ENCODE measurements at places on chromosomes 2 and 18.
A peak's percentile ranks its signal among the peaks of the same experiment; 100 is the strongest.

DNA sequence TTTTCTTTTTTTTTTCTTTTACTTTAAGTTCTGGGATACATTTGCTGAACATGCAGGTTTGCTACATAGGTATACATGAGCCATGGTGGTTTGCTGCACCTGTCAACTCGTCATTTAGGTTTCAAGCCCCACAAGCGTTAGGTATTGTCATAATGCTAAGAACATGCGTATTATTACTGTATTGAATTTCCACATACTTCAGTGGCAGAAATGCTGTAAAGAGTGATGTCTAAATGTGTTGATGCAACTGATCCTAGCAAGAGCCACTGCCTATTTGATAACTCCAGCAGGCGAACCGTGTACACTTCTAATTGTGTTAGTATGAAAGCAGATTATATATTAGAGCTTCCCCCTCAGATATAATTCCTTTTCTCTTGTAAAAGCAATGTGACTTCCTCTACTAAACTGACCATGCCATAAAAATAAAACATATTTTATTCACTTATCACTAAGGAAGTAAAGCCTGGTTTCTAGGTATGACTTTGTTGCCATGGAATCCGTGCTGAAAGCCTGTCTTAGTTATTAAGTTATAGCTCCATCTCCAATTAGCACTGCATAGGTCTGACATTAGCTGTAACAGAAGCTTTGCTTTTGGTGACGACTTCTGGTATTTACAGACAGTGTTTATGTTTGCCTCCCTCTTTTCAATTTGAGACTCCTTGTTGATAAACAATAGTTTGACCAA is 280.0 kb downstream of the GALR1 start:
- DNase-seq, result no peak

GRCh38 chr2:20946468-20946867 is 97.4 kb downstream of the APOB start:
- no peak for DNase-seq

- no peak for DNase-seq
These were observed 123.0 kb downstream of the RTN4 start for GRCh38 chr2:54927085-54927750.

GRCh38 chr2:31214444-31214915 is 2.8 kb downstream of the CAPN14 start:
- DNase-seq, result no peak

GRCh38 chr2:174445248-174445647 is 41.6 kb downstream of the GPR155 start:
- DNase-seq, result no peak

- no peak for DNase-seq
These were observed 99.3 kb upstream of the GPR45 start for GRCh38 chr2:105142239-105142638.

DNA sequence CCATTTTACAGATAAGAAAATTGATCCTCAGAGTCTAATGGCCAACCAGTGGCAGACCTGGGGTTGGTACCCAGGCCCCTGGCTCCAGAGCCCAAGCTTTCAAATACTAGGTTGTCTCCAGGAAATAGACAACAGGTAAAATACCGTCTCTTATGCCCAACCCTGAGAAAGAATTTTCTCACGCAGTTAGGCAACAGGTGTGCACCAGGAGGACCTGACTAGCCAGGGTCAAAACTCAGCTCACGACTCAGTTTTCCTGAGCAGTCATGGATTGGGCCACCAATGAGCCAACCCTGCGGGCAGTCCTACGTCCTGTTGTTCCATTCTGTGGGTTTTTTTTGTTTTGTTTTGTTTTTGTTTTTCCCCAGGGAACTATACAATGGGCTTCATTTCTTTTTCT is 13.5 kb downstream of the TRIB2 start:
- DNase-seq, result no peak

DNA sequence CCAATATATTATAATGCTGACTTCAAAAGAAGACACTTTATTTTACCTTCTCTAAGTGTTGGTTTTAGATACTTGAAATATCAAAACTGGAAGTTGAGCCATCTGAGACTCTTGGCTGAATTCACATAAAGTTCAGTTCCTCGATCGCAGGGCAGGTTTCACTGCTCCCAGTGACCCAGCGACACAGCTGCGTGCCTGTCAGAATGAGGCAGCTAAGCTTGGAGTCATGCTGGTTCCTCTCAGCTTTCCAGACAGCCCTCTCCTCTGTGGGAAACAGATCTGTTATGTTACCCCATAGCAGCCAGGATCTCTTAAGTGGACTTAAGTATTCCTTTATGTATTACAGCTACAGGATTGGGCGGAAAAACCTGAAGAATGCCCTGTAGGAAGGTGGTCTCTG is 142.8 kb upstream of the ALPP start:
- peak; percentile 75 for DNase-seq

- DNase-seq, result no peak
These were observed 110.3 kb upstream of the SH3BP4 start for GRCh38 chr2:234841321-234842015.

DNA sequence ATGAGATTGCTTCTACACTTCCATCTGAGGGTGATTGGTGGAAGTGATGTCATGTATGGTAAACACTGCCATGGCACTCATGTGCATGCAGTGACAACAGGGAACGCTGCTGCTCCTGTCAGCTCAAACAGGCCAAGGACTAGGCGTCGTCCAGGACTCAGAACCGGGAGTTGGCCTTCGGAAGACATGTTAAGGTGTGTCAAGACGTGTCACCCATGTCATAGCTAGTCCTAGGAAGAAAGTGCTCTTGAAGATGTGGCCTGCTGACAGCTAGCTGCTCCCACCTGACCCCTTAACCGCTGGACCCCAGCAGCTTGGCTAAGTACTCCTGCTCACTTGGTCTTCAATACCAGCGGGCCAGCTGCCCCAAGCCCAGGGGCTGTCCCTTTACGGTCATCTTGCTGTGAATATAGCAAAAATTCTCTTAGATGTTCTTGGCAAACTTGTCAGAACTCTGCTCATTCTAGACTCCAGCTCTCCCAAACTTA is 6.3 kb upstream of the NOSTRIN start:
- DNase-seq, result no peak

- DNase-seq, result no peak
These were observed 3.5 kb upstream of the FAM124B start for GRCh38 chr2:224405412-224405811.

DNA sequence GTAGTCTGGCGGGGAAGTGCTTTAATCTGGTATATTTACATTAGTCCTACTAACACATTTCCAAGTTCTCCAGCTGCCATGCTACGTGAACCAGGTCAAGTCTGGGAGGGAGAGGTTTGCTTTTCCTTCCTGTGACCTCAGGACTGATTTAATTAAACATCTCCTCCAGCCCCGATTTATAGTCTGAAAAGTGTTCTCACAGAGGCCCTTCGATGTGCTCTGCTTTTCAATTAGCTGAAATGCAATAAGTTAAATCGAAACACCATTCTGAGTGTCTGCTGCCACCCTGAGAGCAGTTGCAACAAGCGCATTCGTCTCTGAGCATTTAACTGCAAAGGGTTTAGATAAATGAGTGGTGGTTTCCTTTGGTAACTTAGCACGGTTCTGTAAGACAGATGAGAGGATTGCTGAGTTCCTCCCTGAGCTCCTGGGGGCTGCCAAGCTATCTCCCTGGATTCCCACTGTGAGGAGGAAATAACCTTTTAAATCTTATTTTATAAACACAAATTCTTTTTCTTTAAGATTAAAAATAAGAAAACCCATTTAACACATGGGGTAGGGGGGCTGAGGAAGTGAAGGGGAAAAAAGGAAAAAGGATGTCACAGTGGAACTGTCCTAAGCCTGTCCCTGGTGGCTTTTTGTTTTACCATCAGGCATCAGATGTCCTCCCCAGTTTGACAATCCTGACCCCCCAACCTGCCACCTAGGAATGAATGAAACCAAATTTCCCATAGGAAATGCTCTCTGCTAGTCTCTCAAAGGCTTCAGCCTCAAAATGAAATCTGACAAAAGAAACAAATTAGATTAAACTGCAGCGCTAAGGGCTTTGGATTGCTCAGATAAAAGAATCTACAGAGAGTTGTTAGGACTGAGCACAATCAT is 56.5 kb upstream of the CREB1 start:
- DNase-seq, result peak; percentile 69

DNA sequence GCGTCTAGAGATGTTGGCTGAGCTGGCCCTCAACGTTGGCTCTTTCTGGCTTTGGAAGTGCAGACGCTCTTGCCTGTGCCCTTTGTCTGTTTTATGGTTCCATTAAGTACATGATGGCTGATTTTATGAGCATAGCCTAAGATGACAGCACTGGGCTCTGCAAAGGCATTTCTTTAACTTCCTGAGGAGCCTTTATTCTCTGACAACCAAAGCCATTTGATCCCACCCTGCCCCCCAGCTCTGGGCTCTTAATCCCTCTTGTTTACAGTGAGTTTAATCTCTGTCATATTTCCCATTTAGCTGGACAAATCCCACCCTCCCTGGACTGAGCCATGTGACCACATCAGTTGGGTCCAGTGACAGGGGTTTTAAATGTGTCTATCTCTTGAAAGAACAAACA is 195.9 kb downstream of the ACKR3 start:
- no peak for DNase-seq

DNA sequence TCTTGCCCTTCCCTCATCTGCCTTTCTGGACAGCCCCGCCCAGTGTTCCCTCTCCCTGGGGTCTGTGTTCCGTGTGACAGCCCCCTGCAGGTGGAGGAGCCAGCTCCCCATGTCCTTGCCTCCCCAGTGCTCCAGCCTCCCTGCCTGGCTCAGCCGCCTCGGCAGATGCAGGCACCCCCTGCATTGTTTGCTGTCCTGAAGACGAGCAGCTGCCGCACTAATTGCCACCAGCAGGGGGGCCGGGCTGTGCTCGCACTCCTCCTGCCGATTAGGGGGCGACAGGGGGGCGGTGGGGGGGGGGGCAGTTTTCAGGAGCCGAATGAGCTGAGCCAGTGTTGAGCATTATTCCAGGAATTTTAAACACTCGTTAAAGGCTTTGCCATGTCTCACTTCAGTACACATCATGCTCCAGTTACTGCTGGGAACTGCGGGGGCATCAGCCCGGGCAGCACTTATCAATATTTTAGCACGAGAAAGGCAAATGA is 23.3 kb downstream of the SIX3 start:
- peak; percentile 31 for DNase-seq

GRCh38 chr2:121591199-121591598 is 58.1 kb downstream of the CLASP1 start:
- DNase-seq, result no peak

- no peak for DNase-seq
These were observed 3.6 kb upstream of the TSPYL6 start for GRCh38 chr2:54259413-54260240.

GRCh38 chr2:223980803-223981202 is 23.5 kb downstream of the MRPL44 start:
- no peak for DNase-seq

GRCh38 chr2:30781961-30782533 is 25.2 kb downstream of the CAPN13 start:
- DNase-seq, result no peak

DNA sequence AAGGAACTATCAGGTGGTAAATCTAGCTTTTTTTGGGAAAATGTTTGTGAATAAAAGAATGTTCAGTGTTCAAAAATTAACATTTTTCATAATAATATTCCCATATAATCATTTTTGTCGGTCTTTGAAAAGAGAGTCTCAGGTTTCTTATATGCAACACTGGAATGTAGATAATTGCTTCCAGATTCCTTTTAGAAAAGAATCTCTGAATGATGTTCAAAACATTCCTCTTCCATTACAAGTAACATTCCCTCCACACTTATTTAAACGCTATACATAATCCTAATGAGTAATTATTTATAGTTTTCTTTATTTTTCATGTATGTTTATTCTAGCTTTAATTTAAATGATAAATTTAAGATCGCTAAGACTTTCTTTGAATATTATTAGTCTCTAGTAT is 7.0 kb downstream of the ZSWIM2 start:
- no peak for DNase-seq

- no peak for DNase-seq
These were observed 19.0 kb downstream of the PNO1 start for GRCh38 chr2:68176657-68177056.

GRCh38 chr18:32158108-32158624 is 31.7 kb upstream of the MEP1B start:
- peak; percentile 99 for DNase-seq

- no peak for DNase-seq
These were observed 100.6 kb downstream of the UPP2 start for GRCh38 chr2:158202161-158202815.

- DNase-seq, result peak; percentile 73
These were observed 2.1 kb upstream of the CHCHD5 start for GRCh38 chr2:112582314-112582746.

All from NCI-H510A treated with DMSO at 0.1 percent for 48 hours (cell line).